CD4-positive, alpha-beta T cell treated with Interleukin-15 for 4 hours (primary cell): ENCODE measurements at places on chromosomes 6 and 20.

DNA sequence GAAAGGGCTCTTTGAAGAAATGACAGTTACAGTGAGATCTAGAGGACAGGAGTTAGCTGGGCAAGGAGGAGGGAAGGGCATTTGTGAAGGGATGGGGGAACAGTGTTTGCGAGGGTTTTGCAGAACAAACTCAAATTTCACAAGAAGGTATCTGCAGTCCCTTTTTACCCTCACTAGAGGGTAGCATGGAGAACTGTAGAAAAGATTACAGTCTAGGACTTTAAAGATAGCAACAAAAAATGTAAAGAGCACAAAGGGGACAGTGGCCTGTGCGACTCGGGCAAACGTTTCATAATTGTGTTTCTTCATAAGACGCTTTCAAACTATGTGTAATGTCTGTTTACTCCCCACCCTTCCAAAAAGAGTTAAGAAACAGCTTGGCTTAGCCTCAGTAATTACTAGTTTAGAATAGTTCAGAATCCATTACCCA lies 21.2 kb upstream of the ASXL1 start:
- no peak for DNase-seq

DNA sequence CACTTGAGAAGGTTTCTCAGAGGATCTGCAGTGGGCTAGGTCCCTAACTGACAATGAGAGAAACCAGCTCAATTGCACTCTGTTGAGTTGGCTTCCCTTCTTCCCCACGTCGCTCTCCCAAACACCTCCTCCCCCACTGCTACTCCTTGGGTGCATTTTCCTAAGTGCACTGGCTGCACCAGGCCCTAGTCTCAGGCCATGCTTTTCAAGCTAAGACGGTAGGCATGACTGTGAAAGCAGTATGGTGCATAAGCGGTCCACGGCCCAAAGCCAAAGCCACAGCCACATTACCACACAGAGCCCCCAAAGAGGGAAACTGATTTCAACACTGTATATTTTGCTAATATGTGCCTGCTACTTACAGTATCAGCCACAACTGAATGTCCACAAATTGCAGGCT lies 62.1 kb upstream of the RBM24 start:
- no peak for DNase-seq

DNA sequence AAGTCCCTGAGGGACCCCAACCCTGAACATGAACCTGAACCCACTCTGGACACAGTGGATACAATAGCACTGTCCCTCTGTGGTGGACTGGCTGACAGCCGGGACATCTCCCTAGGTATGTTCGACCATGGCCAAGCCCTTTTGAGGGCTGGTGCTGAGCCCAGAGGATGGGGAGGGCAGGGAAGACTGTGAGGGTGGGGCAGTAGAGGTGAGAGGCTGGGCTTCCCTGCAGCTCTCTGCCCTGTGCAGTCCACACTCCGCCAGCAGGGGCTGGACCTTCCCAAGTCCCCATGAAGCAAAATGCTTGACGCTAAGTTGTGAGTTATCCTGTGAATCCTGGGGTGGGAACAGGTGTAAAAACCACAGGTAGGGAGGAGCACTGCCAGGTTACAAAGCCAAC lies 11.5 kb downstream of the LPIN3 start:
- DNase-seq = no peak

DNA sequence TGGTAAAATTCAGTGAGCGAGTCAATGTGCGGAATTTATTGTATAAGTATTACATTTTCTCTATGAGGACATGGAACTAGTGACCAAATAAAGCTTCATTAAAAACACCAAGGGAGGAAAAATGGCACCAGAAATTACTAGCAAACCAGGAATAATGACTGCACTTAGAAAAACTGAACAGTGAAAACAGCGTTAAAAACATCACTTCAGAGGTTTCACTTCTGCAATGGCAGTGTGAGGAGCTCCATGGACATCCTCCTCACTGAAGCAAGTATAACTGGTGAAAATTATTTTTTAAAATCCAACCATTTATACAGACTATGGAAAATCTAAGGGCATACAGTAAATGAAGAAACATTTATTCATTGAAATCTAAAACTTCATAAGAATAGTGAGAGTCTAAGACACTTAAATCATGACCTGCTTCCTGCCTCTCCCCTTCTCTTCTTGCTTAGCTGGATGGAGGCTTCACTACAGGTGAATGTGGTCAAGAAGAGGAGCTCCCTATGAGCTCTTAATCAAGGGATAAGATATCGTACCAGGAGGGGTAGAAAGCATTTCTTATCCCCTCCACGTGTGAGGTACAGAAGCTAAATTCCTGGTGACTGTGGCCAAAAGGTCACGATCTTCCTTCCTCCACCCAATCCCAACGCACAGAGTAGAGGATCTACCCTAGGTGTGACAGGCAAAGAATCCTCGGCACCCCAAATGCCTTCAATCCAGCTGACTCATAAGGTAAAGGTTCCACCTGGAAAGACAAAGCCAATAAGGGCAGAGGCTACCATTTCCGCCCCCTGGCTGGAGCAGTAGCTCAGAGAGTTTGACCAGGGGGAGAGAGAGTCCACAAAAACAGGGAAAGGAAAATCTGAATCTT lies 12.3 kb upstream of the ASF1A start:
- DNase-seq = no peak

- DNase-seq = peak; percentile 24
These were observed 22.9 kb downstream of the DEK start for GRCh38 chr6:18241208-18242038.

- no peak for DNase-seq
These were observed 40.0 kb downstream of the CPXM1 start for GRCh38 chr20:2760297-2760951.

DNA sequence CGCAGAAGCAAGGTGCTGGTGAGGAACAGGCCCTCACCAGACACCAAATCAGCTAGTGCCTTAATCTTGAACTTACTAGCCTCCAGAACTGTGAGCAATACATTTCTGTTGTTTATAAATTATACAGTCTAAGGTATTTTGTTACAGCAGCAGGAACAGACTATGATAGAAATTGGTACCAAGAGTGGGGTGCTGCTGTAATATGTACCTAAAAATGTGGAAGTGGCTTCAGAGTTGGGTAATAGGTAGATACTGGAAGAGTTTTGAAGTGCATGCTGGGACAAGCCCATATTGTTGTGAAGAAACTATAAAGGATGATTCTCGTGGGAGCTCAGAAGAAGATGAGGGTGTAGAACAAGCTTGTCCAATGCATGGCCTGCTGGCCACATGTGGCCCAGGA lies 866.8 kb downstream of the C6orf118 start:
- no peak for DNase-seq

DNA sequence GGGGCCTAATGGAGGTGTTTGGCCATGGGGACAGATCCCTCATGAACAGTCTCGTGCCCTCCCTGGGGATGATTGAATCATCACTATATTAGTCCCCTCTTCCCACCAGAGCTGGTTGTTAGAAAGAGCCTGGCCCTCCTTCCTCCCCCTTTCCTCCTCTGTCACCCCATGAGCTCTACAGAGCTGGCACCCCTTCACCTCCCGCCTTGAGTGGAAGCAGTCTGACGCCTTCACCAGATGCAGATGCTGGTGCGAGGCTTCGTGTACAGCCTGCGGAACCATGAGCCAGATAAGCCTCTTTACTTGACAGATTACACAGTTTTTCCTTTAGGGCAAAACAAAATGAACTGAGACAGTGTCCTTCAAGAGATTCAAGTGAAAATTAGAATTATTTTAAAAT lies 74.4 kb upstream of the RIPOR2 start:
- no peak for DNase-seq

DNA sequence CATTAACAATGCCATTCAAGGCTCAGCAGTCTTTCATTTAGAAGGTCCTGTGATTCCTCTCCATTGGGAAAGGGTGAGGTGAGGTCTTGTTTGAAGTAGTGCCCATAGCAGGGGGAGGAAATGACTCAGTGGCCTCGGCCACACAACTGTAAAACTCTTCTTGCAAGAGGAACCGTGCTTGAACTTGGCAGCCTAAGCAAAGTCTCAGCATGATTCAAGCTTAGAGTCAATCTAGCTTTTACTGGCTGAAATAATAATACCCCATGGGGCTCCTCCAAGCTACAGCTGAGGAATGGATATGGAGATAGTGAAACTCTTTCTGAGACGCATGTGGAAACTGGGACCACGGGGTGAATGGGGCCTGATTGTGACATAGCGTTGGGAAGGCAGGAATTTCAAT lies 428.2 kb downstream of the BMP2 start:
- DNase-seq = no peak

- peak; percentile 33 for DNase-seq
These were observed 20.2 kb upstream of the HLA-DOA start for GRCh38 chr6:33029328-33030184.
